ENCODE measurements at places on chromosomes 3 and 15. TPM values are rescaled to one million over a fixed set of nuclear protein-coding genes. Genes with fewer than 3 reads are reported as not detected.
A peak's percentile ranks its signal among the peaks of the same experiment; 100 is the strongest.

The KIF23 gene
- total RNA-seq = 0.85 TPM

The SERPINI1 gene
- 12.1 TPM for total RNA-seq

- no peak overlapping the region for H3K27ac ChIP-seq
- H3K4me3 ChIP-seq = no peak overlapping the region
- no peaks in the 10 kb centered on the region for H3K4me1 ChIP-seq
- DNase-seq = no peak
- no peaks in the 10 kb centered on the region for H3K36me3 ChIP-seq
These were observed 11.5 kb downstream of the APH1B start for GRCh38 chr15:63288778-63289378.

- DNase-seq = no peak
- no peaks in the 10 kb centered on the region for H3K27me3 ChIP-seq
- no peaks in the 10 kb centered on the region for H3K36me3 ChIP-seq
- H3K27ac ChIP-seq = no peak overlapping the region
These were observed 348.0 kb downstream of the VPS13C start for GRCh38 chr15:61712129-61712759.

- H3K27me3 ChIP-seq = no peaks in the 10 kb centered on the region
- peak; percentile 37 for DNase-seq
- H3K4me1 ChIP-seq = no peaks in the 10 kb centered on the region
These were observed 41.0 kb upstream of the LIMD1 start for GRCh38 chr3:45553469-45553974.

DNA sequence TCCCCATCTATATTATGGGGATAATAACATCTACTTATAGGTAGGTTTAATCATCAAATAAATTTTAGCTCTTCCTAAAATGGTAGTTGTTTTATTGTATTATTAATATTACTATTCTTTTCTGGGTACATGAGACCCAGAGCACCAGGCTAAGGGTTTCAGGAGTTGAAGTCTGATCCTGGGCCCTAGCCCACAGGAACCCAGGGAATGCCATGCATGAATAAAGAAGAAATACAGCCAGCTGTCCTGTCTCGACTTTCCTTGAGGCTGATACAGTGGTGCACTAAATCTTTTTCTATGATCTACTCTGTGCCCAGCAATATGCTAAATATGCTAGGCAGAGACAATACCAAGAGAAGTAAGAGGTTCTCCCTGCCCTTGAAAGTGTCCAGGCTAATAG, 72.1 kb upstream of the ATP2C1 start:
- no peak overlapping the region for H3K27ac ChIP-seq
- no peak for DNase-seq
- H3K27me3 ChIP-seq = no peaks in the 10 kb centered on the region
- no peaks in the 10 kb centered on the region for H3K4me1 ChIP-seq

Data from pancreas (tissue), 10 donors.